ENCODE measurements at places on chromosomes 2 and 18.

DNA sequence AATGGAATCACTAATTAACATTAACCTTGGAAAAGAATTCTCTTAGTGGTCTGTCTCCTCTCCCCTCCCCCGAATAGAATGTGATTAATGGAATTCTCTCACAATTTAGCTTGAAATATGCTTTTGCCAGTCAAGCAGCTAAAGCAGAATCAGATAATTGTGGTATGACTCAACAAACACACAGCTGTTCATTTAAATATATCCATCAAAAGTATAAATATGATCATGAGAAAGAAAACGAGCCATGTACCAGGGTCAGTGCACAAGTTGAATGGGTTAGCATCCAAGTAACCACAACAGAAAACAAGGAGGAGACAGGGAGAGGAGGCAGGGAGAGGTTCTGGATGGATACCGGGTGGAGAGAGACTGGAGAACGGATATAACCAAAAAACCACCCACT is 66.9 kb downstream of the ACVR1 start:
- no peak for DNase-seq

GRCh38 chr2:60819155-60819862 is 62.1 kb upstream of the REL start:
- no peak for DNase-seq

GRCh38 chr2:147469471-147469870 is 375.4 kb upstream of the ACVR2A start:
- no peak for DNase-seq

DNA sequence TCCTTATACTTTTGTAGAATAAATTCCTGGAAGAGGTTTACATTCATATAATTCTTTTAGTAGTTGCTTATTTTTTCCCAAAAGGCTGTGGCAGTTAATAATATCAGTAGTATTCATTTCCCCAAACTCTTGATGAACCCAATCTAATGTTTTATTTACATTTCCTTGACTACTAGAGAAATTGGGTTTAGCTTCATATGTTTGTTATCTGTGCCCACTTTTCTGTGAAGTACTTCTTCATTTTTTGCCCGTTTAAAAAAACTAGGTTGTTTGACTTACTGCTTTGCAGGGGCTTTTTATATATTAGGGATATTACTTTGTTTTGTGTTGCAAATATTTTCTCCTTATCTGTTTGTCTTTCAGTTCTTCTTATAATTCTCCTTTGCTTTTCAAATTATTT is 17.2 kb downstream of the RALB start:
- no peak for DNase-seq

- DNase-seq: peak; percentile 37
Observed at GRCh38 chr2:74778381-74779264, 55.3 kb upstream of the HK2 start.

GRCh38 chr2:221286406-221286805 is 285.7 kb downstream of the EPHA4 start:
- no peak for DNase-seq

Data from SHP77 (cell line).